ENCODE measurements at places on chromosomes 2 and 18. TPM values are rescaled to one million over a fixed set of nuclear protein-coding genes. Genes with fewer than 3 reads are reported as not detected.

- DNase-seq = peak; percentile 27
Observed at GRCh38 chr18:57131101-57131500, 15.8 kb upstream of the BOD1L2 start.

GRCh38 chr18:6576718-6577375, 152.7 kb upstream of the ARHGAP28 start:
- DNase-seq = no peak

GRCh38 chr2:102424754-102425153, 1.8 kb downstream of the IL18RAP start:
- DNase-seq = no peak

DNA sequence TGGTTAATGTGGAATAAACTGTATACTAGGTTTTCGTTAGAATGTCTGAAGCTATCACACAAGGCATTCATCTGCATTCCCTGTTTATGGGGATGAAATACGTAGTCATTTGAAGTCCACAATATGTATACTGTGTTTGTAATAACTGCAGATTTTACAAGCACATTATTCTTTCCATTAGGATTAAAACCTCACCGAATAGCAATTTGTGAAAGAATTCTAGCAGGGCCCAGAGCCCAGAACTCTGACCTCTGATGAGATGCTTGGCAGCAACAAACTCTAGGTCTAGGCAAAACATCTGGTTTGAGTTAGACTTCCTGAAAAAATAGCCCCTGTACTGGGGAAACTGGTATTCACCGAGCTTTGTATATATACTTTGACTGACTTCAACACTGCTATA, 158.2 kb downstream of the SRBD1 start:
- DNase-seq = no peak

- peak; percentile 31 for DNase-seq
Observed at GRCh38 chr2:190408538-190409271, 550 bp downstream of the MFSD6 start.

GRCh38 chr2:201472411-201472810, 20.9 kb downstream of the STRADB start:
- DNase-seq = no peak

DNA sequence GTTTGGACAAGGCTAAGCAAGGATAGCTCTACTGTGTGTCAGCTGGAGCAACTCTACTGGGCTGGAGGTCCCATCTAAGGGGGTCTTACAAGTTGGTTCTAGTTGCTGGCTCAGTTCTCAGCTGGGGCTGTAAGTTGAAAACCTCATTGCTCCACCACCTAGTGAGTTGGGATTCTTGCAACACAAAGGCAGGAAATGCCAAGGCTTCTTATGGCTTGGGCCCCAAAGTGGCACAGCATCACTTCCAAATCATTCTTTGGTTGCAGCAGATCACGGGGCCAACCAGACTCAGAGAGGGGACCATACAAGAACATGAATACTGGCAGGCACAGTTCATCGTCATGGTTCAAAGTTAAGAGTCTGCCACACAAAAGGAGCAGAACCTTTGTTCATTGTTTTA, 332.7 kb downstream of the LRRTM1 start:
- peak; percentile 12 for DNase-seq

DNA sequence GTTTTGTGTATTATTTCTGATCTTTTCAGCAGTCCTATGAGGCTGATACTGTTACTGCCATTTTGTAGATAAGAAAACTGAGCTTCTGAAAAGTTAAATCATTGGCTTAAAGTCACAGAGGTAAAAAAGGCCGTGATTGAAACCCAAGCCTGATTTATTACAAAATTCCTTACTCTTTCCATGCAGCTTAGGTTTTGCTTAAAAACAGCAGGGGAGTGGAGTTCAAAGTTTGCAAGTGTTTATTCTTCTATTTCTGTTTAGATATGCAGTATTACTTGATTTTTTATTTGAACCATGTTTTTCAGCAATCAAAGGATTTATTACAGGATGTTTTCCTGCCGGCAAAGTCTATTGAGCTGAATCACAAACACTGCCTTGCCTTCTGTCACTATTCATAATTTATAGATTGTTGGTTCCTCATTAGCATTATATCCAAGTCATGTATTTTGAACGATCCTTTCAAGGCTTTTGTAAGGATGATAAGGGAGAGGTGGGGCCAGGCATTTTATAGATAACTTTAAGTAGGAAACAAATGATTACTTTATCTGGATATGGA, 31.9 kb upstream of the MSTN start:
- no peak for DNase-seq

DNA sequence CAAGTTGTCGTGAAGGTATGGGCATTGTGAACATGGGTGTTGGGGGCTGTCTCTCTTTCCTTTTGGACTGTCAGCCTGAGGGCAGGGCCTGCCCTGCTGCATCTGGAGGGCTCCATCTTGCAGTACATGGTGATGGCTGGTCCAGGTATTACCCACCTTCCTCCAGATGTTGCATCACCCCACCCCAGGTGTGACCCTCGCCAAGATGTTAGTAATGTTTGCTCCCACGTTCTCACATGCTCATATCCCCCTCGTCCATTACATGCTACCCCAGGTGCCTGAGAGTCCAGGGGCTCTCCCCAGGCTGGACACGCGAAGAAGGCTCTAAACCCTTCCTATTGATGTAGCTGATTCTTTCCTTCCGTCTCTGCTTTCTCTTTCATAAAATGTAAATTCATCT, 13.9 kb downstream of the ZAP70 start:
- no peak for DNase-seq

The RANBP2 gene
- 42.0 TPM for total RNA-seq

- DNase-seq = no peak
Observed at GRCh38 chr2:126893606-126894005, 5.1 kb upstream of the TEX51 start.

GRCh38 chr18:36296650-36297416, 680 bp upstream of the FHOD3 start:
- peak; percentile 85 for DNase-seq

DNA sequence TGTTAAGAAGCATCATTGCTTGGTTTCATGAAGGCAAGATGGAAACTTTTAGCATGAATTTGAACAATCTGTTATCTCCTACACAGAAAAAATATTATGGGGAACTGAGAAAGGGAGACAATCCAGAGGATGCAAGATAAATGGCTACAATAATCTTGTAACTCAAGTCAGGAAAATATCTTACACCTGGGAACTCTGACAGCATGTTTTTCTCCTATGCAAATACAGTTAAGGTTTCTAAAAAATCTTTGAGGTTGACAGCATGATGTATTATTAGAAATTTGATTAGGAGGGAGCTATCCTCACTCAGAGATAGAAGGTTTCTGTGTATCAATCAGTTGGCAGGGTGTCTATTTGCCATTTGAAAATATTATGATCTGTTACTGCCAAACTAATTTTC, 75.6 kb downstream of the GPD2 start:
- no peak for DNase-seq

DNA sequence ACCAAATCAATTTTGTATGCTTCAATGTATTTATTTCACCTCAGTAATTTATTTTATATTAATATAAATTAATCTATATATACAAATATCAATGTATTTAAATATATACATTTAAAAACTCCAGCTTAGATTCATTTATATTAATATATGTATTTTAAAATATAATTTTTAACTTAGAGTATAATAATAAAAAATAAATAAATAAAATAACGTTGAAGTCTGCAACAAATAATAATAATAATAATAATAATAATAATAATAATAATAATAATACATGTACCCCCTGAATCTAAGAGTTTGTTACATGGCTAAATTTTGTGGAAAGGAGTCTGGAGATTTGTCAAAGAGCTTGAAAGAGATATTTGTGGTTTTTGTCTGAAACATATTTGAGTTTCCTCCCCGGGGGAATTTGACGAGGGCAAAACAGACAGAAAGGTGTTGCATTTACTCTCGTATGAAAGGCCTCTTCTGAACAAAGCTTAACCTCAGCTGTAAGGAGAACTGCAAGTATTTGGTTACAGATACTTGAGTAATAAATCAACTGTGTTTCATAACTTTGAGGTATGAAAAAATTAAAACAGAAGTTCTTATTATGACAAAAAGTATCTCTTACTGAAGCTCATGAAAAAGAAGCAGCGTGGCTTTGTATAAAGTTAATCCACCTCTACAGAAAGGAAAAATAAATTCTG, 93.4 kb downstream of the CDH19 start:
- no peak for DNase-seq

The VRK2 gene
- total RNA-seq = 24.4 TPM

- DNase-seq = no peak
Observed at GRCh38 chr2:241994556-241995213, 125.2 kb downstream of the RTP5 start.

The STEAP3 gene
- total RNA-seq = 67.8 TPM
